Diencephalon (tissue), 1 donor: ENCODE measurements at places on chromosomes 6 and 20. TPM values are rescaled to one million over a fixed set of nuclear protein-coding genes. Genes with fewer than 3 reads are reported as not detected.

SOX18 gene
- total RNA-seq: 1.6 TPM

BACH2 gene
- total RNA-seq: 20.3 TPM

ZNF311 gene
- 5.8 TPM for total RNA-seq

DDO gene
- total RNA-seq: 1.8 TPM

SIRPB2 gene
- 0.69 TPM for total RNA-seq
